ENCODE measurements at places on chromosomes 4 and X. TPM values are rescaled to one million over a fixed set of nuclear protein-coding genes. Genes with fewer than 3 reads are reported as not detected.

KIF4A gene
- 1.7 TPM for total RNA-seq

PABPC5 gene
- total RNA-seq = 2.4 TPM

GALNT7 gene
- total RNA-seq = 98.5 TPM

ANKRD17 gene
- total RNA-seq = 91.9 TPM

TBX22 gene
- not detected for total RNA-seq

ERCC6L gene
- total RNA-seq = 0.55 TPM

AMTN gene
- not detected for total RNA-seq

TDO2 gene
- 0.24 TPM for total RNA-seq

CENPC gene
- total RNA-seq = 10.0 TPM

USP51 gene
- 2.2 TPM for total RNA-seq
